Stimulated activated CD8-positive, alpha-beta memory T cell treated with anti-CD3 and anti-CD28 coated beads, Interleukin-7, amount 100 ng/mL, for 1 hour (primary cell): ENCODE measurements at places on chromosomes 4 and X.

GRCh38 chr4:128347175-128347868 is 59.7 kb upstream of the PGRMC2 start:
- DNase-seq: no peak

DNA sequence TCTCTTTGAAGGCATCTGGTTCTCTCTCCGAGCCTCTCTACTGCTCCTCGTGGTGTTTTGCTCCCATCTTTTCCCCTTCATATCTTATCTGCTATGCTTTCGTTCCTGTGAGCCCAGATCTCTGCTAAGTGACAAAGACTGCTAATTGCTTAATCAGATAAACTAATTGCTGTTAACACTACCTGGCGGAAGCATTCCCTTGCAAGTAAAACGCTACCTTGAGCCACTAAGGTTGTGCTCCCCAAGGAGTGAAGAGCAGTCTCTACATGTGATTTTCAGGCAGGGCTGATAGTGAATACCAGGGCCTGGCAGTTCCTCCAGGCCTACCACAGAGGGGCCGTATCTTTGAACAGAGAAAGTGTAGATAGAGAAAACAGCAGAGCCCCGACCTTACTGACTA is 244.0 kb upstream of the GATB start:
- DNase-seq: no peak

DNA sequence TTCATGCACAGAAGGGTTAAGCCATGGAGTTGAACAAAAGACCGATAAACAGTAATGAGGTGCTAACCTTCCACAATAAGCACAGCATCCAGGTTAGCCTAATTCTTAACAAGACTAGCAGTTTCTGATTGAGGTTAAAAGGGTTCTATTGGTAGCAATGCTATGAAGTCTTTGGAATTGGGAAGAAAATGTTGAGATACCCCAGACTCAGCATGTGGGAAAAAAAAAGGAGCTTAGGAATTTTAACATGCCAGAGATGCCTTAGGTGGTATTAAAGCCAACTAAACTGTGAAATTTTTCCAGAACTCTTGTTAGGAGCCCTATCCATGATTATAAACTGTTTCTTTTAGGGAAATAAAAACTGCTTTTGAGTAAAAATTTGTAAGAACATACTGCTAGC is 391.7 kb downstream of the GABRG1 start:
- DNase-seq: no peak

GRCh38 chrX:119427024-119427794 is 28.1 kb downstream of the SLC25A43 start:
- DNase-seq: no peak

- DNase-seq: no peak
These were observed 8.7 kb upstream of the ADH1B start for GRCh38 chr4:99329876-99330275.

- DNase-seq: no peak
These were observed 28.3 kb downstream of the STK32B start for GRCh38 chr4:5079581-5079980.

GRCh38 chr4:20195071-20195885 is 56.4 kb upstream of the SLIT2 start:
- no peak for DNase-seq

DNA sequence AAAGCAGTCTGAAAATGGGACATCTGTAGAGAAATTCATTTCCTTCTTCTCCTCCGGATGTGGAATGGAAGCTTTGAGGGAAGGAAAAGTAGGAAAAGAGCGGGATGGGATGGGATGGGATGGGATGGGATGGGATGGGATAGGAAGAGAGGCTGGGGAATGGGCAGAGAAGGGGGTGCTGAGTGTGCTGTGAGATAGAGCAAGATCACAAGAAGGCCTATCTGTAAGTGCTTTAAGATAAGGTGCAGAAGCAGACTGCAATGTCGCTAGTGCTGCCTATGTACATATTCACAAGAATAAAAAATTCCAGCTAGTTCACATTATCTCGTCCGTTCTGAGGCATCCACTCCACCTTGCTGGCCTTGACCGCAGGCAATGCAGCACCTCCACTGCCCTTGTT is 86.2 kb downstream of the IRF2 start:
- DNase-seq: no peak

DNA sequence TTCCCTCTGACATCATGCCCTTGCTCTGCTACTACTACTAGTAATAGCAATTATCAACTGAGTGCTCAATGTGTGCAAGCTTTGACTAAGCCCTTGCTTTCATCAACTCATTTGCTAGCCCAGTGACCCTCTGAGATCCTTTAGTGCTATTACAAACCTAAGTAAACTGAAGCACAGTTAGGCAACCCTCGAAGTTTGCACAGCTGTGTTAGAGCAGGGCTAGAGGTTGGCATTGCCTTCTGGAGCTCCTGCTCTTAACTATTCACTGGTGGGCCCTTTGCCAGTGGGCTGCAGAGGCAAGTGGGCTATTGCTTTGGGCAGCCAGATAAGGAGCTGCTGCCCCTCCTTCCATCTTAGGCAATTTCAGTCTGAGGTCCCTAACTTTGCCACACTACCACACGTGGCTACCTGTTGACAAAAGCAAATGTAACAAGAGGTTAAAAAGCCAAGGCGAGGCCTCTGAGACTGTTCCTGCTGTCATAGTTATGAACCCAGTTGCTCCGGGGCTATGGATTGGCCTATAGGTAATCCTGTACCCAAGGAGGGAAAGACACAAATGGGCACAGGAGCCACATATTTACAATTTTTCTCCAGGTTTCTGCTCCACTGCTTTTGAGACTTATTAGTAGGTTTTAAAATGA is 41.5 kb upstream of the ANKRD50 start:
- no peak for DNase-seq
